ENCODE measurements at places on chromosomes 2 and 18.

GRCh38 chr18:13387855-13388548, 169.4 kb downstream of the LDLRAD4 start:
- no peak for DNase-seq

DNA sequence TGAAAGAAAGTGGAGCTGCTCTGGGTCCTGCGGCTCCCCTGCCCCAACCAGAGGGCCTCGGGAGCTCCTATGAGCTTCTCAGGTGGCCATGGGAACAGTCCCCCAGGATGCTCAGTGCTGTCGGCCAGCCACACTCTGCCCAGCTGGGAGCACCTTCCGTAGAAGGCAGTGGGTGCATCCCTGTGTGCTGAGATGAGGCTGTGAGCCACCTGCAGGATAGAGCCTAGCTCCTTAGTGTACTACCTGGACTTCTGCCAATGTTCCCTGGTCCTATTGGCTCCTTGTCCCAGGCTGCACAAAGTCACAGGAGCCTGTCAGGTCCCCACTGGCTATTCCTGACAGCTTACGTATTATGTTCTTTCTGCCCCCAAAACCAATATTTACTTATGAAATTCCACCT, 16.1 kb downstream of the PRELID3A start:
- DNase-seq, result no peak

- DNase-seq, result no peak
Observed at GRCh38 chr2:1494906-1495305, 81.6 kb downstream of the TPO start.

GRCh38 chr2:120875431-120875830, 139.8 kb downstream of the GLI2 start:
- DNase-seq, result no peak
